Right forelimb (tissue), 1 donor: ENCODE measurements at places on chromosomes 3 and 15.
A peak's percentile ranks its signal among the peaks of the same experiment; 100 is the strongest.

DNA sequence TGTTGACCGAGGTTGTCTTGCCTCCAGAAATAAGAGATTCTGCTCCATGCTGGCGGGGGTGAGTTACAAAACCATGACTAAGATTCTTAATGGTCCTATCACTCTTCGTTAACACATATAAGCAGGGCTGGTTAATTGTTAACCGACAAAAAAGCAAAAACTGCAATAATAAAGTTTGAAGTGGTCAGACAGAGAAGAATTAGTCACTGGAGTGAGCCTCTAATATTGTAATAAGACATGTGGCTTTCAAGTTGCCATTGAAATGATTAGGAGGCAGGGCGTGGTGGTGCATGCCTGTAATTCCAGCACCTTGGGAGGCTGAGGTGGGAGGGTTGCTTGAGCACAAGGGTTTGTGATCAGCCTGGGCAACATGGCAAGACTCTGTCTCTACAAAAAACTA lies 78.4 kb upstream of the NR2F2 start:
- no peak for DNase-seq

GRCh38 chr3:18394384-18394995 lies 30.6 kb downstream of the SATB1 start:
- DNase-seq, result no peak

- DNase-seq, result no peak
These were observed 115.4 kb upstream of the GBE1 start for GRCh38 chr3:81876826-81877225.

DNA sequence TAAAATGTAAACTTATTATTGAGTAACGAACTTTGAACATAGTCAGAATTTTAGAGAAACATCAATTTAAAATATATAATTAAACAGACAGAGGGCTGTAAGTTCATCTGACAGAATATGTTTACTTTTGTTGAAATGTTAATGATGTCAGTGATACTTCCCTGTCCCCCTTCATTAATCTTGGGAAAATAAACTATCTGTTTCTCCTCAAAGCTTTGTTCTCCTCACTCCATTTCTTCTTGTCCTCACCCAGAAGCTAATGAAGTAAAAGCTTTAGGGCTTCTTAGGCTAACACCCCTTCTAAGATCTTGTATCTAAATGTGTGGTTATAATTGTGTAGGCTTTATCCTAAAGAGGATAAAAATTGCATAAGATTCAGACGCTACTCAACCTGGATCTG lies 1031.8 kb downstream of the FHIT start:
- DNase-seq, result no peak

GRCh38 chr3:107242579-107242978 lies 134.7 kb upstream of the CCDC54 start:
- no peak for DNase-seq

DNA sequence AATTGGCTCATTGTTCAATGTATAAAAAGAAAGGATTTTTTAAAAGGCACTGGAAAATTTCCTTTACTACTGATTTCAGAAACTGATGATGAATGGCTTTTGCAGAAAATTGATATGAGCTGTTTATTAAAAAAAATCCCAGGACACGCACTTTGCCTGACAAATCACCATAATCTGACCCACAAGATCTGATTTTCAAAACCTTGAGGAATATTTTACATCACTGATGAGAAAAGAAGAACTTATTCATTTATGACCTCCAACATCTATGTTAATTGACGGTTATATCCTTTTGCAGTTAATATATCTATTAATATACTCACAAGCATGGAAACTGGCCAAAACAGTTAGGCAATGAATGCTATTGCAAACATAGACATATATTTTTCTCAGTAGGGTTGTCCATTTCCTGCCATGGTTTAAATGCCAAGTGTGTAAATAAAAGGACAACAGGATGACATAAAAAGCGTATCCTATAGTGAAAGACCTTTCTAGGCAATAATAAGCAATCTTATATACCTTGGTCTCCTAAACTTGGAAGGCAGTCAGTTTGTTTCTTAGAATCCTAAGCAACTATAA lies 109.7 kb upstream of the SLC7A14 start:
- DNase-seq, result no peak

DNA sequence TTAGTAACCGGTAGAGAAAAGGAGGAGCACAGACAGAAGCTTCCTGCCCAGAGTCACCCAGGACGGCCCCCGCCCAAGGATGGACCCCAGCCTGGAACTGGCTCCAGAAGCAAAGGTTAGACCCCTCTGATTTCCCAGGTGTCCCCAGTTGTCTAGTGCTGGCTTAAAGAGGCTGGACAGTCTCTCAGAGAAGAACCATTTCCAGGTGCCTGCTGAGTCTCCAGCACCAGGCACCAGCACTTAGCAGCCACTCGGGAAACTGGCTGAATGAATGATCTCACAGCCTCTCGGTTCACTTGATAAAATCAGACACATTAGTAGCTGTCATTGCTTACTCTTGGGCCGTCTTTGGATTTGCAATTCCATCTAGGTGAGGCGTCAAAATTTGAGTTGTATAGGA lies 139.7 kb upstream of the HES1 start:
- no peak for DNase-seq

- DNase-seq, result no peak
These were observed 20.1 kb upstream of the GOLGA6L2 start for GRCh38 chr15:23467110-23467600.

GRCh38 chr15:80285379-80285778 lies 33.4 kb upstream of the CTXND1 start:
- no peak for DNase-seq

GRCh38 chr3:33590541-33590940 lies 127.5 kb downstream of the CLASP2 start:
- no peak for DNase-seq

DNA sequence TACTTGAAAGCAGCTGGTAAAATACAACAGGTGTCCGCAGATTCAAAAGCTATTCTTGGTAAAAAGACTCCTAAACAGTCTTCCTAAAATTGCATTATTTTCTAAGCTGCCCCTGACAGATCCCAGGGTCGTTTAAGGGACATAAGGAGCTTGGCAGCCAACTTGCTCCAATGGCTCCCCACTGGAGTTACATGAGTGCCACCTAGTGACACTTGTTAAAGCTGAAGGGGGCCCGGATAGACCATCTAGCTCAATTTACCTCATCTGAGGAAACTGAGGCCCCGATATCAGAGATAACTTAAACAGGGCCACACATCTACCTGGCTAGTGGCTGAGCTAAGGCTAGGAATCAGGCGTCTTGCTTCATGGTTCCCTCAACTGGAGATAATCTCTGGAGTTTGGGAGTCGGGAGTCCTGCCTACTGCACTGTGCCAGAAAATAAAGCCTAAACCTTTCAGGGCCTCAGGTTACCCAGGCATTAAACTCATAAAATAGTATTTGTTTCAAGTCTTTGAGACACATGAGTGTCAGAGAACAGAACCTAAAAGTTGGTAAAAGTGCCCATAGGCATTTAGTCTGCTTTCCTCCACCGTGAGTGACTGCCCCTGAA lies 6.5 kb upstream of the TBC1D23 start:
- peak; percentile 72 for DNase-seq

DNA sequence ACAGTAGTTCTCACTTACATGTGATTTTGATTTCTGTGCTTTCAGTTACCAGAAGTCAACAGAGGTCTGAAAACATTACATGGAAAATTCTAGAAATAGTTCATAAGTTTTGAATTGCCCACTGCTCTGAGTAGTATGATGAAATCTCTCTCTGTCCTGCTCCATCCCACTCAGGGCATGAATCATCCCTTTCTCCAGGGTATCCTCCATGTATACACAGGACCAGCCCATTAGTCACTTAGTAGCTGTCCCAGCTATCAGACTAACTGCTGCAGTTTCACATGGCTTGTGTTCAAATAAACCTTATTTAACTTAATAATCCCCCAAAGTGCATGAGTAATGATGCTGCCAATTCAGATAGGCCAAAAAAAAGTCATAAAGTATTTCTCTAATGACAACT lies 38.6 kb downstream of the EPHA3 start:
- no peak for DNase-seq

- no peak for DNase-seq
These were observed 74.0 kb upstream of the UBE2E2 start for GRCh38 chr3:23129117-23129516.

DNA sequence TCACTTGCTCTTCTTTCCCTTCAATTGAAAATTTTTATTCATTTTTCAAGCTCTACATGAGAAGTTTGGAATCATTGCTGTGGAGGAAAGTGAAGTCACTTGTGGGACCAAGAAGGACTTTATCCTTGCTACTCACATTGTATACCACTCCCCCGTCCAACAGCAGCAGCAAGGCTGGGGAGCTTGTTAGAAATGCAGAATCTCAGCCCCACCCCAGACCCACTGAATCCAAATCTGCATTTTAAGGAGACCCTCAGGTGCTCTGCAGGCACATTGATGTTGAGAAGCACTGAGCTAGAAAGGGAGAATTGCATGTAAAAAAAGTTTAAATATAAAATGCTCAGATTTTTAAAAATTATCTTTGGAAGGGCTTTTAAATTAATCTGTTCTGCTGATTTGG lies 202.3 kb upstream of the MRPL3 start:
- no peak for DNase-seq

- DNase-seq, result no peak
These were observed 13.1 kb downstream of the CCR5AS start for GRCh38 chr3:46393554-46394434.

- DNase-seq, result peak; percentile 90
These were observed at the start of gene PLSCR4 for GRCh38 chr3:146250449-146251382. PLSCR4 (minus strand) TSS chr3:146251105; CDS start chr3:146222071, 29,034 bp downstream.

DNA sequence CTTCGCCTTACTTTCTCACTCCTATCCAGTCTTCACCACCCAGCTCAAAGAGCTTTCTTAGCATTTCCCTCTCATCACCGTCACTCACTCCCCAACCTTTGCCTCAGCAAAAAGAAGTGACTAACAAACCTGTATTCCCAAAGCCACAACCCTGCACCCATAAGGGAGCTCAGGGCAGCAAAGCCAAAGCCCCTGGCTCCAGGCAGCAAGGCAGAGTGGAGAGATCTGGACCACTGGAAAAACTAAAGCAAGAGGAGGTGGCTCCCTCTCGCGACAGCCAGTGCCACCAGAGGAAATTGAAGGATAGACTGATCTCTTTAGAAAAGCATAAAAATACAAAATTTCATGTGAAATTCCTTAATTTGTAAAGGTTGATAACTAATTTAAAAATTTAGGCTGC lies 25.1 kb upstream of the CDCP1 start:
- DNase-seq, result no peak

DNA sequence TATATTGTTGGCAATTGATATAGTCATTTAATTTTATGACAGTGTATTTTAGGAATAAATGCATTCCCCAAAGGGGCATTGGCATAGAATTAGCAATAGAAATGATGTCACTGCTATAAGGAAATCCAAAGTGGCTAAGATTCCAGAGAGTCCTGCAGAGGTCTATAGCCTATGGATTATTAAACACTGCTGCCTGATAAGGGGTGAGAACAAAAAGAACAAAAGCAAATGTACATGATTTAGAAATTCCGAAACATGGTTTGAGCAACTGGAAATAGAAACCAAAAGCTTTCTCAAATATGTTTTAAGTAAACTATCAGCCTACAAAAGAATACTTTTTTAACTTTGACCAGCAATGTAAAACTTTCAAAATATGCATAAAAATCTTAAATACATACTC lies 280.1 kb upstream of the RASGRP1 start:
- DNase-seq, result no peak

DNA sequence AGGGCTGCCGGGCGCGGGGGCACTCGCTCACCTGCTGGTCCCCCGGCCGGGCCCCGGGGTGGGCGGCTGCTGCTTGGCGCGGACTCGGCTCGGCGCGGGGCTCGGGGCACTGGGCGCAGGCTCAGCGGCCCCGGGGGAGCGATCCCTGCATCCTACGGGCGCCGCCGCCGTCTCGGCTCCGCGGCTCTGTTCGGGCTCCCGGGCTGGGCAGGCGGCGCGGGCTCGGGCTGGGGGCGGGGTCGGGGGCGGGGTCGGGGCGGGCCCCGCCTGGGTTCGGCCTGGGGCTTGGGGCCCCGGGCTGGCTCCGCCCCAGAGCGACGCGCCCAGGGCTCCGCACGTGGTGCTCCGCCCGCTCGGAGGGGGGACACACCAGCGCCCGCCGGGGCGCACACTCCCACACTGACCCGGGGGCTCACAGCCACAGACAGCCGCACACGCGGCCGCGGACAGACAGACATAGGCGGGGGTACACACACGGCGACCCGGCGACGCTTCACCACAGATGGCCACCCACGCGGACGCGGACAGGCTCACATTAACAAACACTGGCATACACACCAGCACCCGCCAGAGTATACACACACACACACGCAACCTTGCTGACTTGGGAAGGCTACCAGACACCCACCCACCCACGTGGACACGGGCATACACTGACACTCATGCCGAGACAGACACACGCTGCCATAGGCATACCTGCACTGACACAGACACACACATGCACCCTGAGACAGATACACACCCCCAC lies at the start of gene SCN5A:
Gene SCN5A, minus strand, starts transcription at position 188 of the 748 bp plus-strand sequence. CDS start 16,380 bp downstream, outside the sequence.
- peak; percentile 73 for DNase-seq

DNA sequence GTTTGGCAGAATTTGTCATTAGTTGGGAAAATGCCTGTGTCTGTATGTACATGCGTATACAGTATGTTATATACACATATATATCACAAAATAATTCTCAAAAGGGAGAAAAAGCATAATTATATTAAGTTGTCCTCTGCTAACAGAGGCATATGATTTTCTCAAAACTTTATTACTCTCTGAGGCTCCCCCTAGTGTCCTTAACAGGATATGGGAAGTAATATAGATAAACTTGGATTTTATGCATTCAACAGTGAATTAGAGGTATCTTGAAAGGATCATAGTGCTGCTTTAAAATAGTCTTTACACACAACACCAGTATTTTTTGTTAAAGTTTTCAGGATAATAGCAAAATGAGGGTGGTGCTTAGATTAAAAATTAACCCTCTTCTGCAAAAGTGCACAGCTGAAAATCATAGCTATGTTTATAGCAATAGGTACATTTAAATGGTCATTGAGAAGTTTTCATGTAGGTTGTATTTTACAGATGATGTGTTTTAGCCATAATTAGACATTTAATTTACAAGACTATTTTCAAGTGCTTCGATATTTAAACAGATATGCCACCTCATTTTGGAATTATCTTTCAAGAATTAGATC lies 454.0 kb upstream of the ROBO2 start:
- DNase-seq, result no peak

DNA sequence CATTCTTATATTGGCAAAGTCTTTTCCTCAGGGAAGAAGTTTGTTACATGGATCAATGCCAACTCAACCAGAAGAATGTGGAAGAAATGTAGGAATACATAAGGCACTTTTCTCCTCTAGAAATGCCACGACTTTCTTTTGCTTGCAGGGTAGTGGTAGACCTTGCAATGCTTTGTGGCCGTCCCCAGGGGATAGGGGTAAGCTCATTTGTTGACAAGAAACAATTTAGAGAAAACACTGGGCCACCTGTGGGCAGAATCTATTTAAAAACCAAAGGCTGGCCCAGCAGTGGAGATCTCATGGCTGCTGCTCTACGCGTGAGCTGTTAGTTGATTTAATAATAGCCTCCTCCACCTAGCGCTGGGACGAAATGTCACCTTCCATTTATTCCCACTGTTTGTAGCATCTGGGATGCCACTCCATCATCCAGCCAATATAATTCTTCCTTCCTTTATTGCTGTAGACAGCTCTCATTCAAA lies 64.6 kb upstream of the PFN2 start:
- DNase-seq, result no peak

DNA sequence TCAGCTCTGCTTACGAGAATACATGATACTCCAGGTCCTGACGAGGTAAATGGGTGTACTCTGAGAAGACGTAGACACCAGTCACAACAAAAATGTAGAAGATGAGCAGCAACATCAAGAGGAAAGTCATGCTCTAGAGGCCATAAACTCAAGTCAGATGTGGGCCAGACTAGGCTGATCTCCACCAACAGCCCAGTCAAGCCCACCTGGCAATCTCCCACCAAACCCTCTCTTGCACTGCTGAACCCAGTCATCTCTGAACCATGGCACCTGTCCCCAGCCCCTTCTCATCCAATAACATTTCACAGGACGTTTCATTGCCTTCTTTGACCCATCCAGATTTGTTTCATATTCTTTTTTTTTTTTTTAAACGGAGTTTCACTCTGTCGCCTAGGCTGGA lies 10.8 kb upstream of the PDIA3 start:
- DNase-seq, result no peak
